Activated naive CD4-positive, alpha-beta T cell treated with Interleukin-2 at 50 U/mL for 16 hours (primary cell): ENCODE measurements at places on chromosomes 3 and 15.

DNA sequence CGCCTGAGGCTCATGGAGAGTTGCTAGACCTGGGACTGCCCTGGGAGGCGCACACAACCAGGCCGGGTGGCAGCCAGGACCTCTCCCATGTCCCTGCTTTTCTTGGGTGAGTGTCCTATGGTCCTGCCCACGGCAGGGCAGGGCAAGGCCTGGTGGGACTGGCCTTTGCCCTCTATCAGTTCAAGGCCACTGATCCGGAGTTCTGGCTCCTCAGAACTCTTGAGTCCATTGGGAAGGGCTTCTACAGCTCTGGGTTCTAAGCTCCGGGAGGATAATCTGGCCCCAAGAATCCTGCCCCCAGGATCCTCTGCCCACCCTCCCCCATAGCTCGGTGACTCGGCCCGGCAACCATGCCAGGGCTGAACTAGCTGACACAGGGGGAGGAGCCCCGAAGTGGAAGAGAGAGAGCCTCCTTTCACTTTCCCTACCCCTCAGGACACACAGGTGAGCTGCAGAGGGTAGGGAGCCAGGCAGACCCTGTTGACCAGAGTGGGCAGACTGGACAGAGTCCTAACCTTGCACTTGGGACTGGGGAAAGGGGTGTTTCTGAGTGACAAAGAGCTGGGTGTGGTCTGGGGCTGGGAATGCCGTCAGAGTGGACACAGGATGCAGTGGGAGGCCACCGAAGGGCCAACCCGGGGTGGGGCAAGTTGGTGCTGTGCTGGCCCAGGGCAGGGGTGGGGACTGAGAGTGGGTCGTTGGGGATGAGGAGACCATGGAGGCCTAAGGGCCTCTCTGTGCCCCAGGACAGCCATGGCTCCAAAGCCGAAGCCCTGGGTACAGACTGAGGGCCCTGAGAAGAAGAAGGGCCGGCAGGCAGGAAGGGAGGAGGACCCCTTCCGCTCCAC is 664 bp downstream of the PARP3 start:
- peak; percentile 64 for DNase-seq

GRCh38 chr15:33834892-33835743 is 133.2 kb upstream of the CHRM5 start:
- no peak for DNase-seq

DNA sequence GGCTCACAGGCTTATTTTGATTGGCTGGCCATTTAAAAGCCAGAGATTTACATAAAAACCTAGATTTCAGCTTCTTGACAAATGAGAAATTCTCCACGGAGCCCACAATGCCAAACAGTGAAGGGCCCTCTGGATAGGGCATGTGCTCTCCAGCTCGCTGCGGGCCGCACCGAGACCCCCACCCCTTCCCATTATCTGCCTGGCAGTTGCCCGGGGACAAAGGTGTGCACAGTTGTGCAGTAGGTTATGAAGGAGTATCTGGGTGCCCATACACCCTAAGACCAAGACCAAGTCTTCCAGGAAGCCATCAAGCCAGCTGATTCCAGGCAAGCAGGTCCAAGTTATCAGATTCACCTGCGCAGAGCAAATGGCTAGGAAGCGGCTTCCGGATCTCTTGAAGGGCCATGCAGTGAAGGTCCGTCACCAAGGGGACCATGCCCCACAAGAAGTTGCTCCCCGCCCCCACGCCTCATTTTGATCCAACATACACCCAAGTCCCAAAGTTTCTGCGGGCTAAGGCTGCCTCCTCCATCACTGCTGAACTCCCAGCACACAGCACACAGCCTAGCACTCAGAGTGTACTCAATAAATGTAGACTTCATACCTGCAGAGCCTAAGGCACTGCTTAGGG is 1.3 kb downstream of the MRPS25 start:
- no peak for DNase-seq

- DNase-seq: no peak
These were observed 24.1 kb upstream of the ARPIN start for GRCh38 chr15:89936786-89937265.

GRCh38 chr3:50264964-50265485 is 3.9 kb upstream of the SEMA3B start:
- DNase-seq: no peak

- DNase-seq: no peak
These were observed 88.4 kb upstream of the TLE3 start for GRCh38 chr15:70186152-70186551.

- no peak for DNase-seq
These were observed 82.0 kb downstream of the LIPC start for GRCh38 chr15:58513726-58514336.

- DNase-seq: no peak
These were observed 47.5 kb downstream of the UBP1 start for GRCh38 chr3:33392703-33393125.
